Gastrocnemius medialis (tissue), 4 donors: ENCODE measurements at places on chromosomes 11 and 22. TPM values are rescaled to one million over a fixed set of nuclear protein-coding genes. Genes with fewer than 3 reads are reported as not detected.

GRCh38 chr11:71498091-71498490, 29.0 kb upstream of the KRTAP5-7 start:
- H3K36me3 ChIP-seq: no peaks in the 10 kb centered on the region
- H3K27ac ChIP-seq: no peak overlapping the region
- no peak overlapping the region for H3K4me3 ChIP-seq

GRCh38 chr11:73940801-73941570, 9.8 kb upstream of the DNAJB13 start:
- H3K4me1 ChIP-seq: no peaks in the 10 kb centered on the region
- no peak overlapping the region for H3K4me3 ChIP-seq
- H3K36me3 ChIP-seq: no peaks in the 10 kb centered on the region

The ZC3H12C gene
- 26.6 TPM for total RNA-seq

DNA sequence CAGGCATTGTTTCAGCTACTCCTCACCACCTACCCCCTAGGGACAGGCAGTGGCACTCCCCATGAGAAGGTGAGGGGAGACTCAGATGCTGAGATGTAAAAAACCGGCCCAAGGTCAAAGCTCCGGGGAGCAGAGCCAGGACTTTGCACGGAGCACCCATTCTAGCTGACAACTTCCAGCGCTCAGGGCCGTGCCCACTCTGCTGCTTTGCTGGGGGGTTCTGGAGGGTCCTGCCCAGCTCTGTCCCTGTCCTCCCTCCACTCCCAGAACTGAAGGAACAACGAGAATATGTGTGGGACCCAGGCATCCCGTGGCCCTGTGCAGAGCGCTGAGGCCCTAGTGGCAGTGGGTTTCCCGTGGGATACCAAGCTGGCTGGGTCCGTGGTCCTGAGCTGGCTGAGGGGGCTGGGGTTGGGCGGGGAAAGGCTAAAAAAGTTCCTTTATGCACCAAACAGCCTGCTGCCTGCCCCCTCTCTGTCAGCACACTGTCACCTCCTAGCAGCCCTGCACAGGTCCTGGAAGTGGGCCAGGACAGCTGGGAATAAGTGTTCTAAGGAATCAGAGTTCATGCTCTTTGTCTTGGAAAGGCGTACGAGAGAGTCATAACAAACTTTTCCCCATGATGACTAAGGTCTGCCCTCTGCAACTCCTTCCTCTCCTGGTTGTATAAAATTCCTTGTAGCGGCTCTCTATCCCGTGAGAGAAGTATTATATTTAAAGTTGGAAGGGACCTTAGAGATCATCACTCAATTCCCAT, 1.9 kb downstream of the MS4A10 start:
- peak; percentile 31 for DNase-seq
- no peaks in the 10 kb centered on the region for H3K27me3 ChIP-seq
- no peaks in the 10 kb centered on the region for H3K36me3 ChIP-seq
- no peaks in the 10 kb centered on the region for H3K4me1 ChIP-seq

The CNGA4 gene
- total RNA-seq: not detected

GRCh38 chr11:45337583-45338360, 51.6 kb upstream of the SYT13 start:
- no peak overlapping the region for H3K4me3 ChIP-seq
- H3K36me3 ChIP-seq: no peaks in the 10 kb centered on the region
- H3K27me3 ChIP-seq: no peaks in the 10 kb centered on the region
- H3K4me1 ChIP-seq: peaks cover 10% of the 10 kb centered on the region
- no peak for DNase-seq
- no peak overlapping the region for H3K27ac ChIP-seq

DNA sequence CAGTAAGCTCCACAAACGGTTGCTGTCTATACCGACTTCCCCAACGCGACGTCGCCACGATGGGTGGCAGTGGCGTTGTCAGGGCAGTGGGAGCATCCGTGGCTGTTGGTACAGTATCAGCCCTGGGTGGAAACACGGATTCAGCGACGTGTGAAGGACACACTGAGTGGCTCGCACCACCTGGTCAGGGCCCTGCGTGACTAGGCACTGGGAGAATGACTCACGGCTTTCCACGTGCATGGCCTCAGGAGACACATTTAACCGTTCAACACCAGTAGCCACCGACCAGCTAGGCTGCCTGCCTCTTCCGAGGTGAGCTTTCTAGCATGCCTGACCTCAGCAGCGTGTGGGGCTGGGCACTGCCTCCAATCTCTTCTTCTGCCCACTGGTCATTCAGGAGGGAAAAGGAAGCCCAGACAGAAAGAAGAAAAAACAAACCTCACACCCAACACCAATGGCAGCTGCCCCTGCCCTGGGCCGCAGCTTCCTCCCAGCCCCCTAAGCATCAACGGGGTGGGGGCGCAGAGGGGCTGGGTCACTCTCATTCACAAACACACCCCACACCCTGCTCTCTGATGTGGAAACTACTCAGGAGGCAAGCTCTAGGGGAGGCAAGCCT, 59.0 kb downstream of the MYH9 start:
- H3K4me1 ChIP-seq: peaks cover 87% of the 10 kb centered on the region
- peak overlapping the region; percentile 82 for H3K27ac ChIP-seq
- H3K27me3 ChIP-seq: no peaks in the 10 kb centered on the region

The POU2AF2 gene
- 0.51 TPM for total RNA-seq

The SCGB1C1 gene
- not detected for total RNA-seq

- H3K4me3 ChIP-seq: no peak overlapping the region
- no peaks in the 10 kb centered on the region for H3K36me3 ChIP-seq
- H3K4me1 ChIP-seq: peaks cover 85% of the 10 kb centered on the region
- peak; percentile 28 for DNase-seq
- H3K27ac ChIP-seq: peak overlapping the region; percentile 94
Measured at GRCh38 chr11:65491163-65491465, 7.7 kb upstream of the MALAT1 start.

The ALDH3B2 gene
- total RNA-seq: not detected

DNA sequence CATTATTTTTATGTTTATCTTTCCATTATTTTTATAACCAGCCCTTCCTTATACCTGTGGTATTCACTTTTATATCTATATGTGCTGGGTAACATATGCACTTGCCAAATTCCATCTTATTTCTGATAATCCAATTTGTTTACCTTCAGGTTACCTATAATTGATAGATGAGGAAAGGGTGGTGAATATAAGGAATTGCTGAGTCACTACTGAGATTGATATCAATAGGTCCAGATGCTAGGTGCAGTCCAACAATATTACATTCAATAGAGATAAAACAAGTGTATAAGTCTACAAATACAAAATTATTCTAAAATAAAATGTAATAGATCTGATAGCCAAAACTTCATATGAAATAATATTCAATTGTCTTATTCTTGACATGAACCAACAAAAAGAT, 759.0 kb upstream of the CCDC90B start:
- H3K4me1 ChIP-seq: no peaks in the 10 kb centered on the region
- H3K27ac ChIP-seq: no peak overlapping the region
- H3K27me3 ChIP-seq: no peaks in the 10 kb centered on the region

DNA sequence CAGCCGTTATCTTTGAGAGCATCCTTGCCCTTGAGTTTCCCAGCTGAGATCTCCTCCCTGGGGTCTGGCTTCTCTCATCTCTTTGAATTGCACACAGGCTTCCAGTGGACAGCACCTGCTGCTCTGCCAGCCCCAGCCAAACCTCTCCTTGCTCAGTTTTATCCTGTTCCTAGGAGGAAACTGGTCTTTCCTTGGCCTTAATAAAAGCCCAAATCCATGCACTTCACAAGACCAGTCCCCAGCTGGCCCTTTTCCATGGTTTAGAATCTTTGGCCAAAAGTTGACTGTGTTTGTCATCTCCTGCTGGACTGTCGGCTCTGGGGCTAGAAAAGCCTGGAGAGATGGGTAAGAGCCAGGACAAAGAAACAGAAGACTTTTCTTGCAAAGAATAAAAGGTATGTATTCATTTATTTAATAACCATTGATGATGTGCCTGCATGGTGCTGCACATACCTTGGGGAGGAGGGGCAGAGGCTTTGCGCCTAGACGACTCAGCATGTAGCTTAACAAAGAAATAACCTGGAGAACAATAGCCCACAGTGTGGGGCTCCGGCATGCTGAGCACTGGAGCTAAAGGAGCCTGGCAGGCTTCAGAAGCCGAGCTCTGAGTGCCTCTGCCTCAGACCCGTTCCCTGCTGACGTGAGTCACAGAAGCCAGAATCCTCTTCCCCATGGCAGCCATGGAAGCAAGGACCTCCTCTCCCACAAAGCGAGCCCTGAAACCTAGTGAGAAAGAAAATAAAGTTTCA, 319.3 kb upstream of the B3GAT1 start:
- H3K4me1 ChIP-seq: no peaks in the 10 kb centered on the region
- DNase-seq: no peak
- no peak overlapping the region for H3K27ac ChIP-seq
- H3K27me3 ChIP-seq: no peaks in the 10 kb centered on the region
- no peaks in the 10 kb centered on the region for H3K36me3 ChIP-seq

DNA sequence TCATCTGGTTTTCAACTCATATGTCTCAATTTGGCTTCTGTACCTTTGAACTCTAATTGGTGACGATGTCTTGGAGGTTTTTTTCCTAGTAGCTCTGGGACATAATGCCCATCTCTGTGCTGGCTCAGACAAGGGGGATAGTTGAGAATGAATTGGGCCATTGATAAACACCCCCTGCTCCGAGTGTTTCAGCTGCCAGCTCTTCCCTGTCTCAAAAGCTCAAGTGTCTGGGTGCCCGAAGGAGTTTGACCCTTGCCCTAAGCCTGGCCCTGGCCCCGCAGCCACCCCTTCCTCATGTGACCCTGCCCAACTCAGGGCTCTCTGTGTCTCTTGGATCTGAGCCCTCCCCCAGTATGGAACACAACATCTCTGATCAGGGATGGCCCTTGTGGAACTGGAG, 3.0 kb downstream of the INSC start:
- H3K36me3 ChIP-seq: no peaks in the 10 kb centered on the region
- H3K4me3 ChIP-seq: no peak overlapping the region
- no peaks in the 10 kb centered on the region for H3K4me1 ChIP-seq
- H3K27ac ChIP-seq: no peak overlapping the region
